Pericardium fibroblast (primary cell): ENCODE measurements at places on chromosomes 5 and 9. TPM values are rescaled to one million over a fixed set of nuclear protein-coding genes. Genes with fewer than 3 reads are reported as not detected.

The CPLANE1 gene
- 9.6 and 10.2 TPM in 2 replicates for total RNA-seq

The DIPK1B gene
- 5.3 and 16.5 TPM in 2 replicates for total RNA-seq

The OTP gene
- total RNA-seq = not detected in 2 replicates

The TRPM6 gene
- under 0.01 TPM in 1 of 2 replicates, not detected in the other for total RNA-seq

The DELE1 gene
- total RNA-seq = 53.2 and 55.7 TPM in 2 replicates

The IFNA21 gene
- total RNA-seq = not detected in 2 replicates

The C9orf153 gene
- not detected in 2 replicates for total RNA-seq
